PC-9 (cell line): ENCODE measurements at places on chromosomes 11 and 22. TPM values are rescaled to one million over a fixed set of nuclear protein-coding genes. Genes with fewer than 3 reads are reported as not detected.

GRCh38 chr22:26585104-26585790 is 4.7 kb downstream of the TPST2 start:
- no peaks in the 10 kb centered on the region for H3K4me1 ChIP-seq
- H3K36me3 ChIP-seq, result no peaks in the 10 kb centered on the region
- no peaks in the 10 kb centered on the region for H3K27me3 ChIP-seq
- H3K4me3 ChIP-seq, result no peak overlapping the region

GRCh38 chr11:530960-531831 is 4.2 kb downstream of the HRAS start:
- no peak overlapping the region for H3K27ac ChIP-seq
- H3K4me3 ChIP-seq, result no peak overlapping the region
- DNase-seq, result no peak
- H3K4me1 ChIP-seq, result no peaks in the 10 kb centered on the region
- no peaks in the 10 kb centered on the region for H3K36me3 ChIP-seq

GRCh38 chr11:117876341-117877119 is at the start of gene FXYD6:
Gene FXYD6, minus strand, starts transcription at chr11:117876658. Its CDS starts 33,882 bp downstream, at chr11:117842776.
- no peak for DNase-seq
- H3K4me3 ChIP-seq, result no peak within 1 kb of the TSS
- H3K36me3 ChIP-seq, result no peaks in the 10 kb centered on the region

The SLC35F2 gene
- 24.9 and 35.7 TPM in 2 replicates for total RNA-seq

DNA sequence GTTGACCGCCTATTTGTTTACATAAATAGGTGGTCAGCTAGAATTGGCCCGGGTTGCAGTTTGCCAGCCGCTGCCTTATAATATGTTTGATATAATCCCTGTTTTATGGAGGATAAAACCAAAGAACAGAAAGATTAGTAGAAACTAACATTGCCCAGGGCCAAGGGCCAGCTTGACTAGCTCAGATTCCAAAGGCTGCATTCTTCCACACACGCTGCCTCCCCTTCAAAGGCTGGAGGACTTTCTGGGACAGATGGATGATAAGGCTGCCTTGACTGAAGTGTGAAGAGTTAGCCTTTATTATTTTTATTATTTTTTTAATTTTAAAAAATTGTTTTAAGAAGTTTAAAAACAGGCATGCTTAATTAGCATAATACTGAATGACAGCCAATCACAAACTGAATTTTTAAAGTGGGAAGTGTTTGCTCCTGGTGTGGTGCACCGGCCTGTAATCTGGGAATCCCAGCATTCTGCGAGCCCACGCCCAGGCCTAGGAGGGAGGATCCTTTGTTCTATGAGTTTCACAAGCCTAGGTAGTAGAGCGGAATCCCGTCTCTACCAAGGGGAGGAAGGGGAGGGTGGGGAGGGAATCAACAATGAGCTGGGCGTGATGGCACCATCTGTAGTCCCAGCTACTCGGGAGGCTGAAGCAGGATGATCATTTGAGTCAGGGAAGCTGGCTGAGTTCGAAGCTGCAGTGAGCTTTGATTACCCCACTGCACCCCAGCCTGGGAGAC is 114.9 kb downstream of the NAV2 start:
- no peaks in the 10 kb centered on the region for H3K27me3 ChIP-seq
- H3K4me1 ChIP-seq, result peaks cover 16% of the 10 kb centered on the region
- H3K4me3 ChIP-seq, result no peak overlapping the region
- DNase-seq, result no peak

The CNGA4 gene
- total RNA-seq, result 0.20 TPM in 1 of 2 replicates, not detected in the other

DNA sequence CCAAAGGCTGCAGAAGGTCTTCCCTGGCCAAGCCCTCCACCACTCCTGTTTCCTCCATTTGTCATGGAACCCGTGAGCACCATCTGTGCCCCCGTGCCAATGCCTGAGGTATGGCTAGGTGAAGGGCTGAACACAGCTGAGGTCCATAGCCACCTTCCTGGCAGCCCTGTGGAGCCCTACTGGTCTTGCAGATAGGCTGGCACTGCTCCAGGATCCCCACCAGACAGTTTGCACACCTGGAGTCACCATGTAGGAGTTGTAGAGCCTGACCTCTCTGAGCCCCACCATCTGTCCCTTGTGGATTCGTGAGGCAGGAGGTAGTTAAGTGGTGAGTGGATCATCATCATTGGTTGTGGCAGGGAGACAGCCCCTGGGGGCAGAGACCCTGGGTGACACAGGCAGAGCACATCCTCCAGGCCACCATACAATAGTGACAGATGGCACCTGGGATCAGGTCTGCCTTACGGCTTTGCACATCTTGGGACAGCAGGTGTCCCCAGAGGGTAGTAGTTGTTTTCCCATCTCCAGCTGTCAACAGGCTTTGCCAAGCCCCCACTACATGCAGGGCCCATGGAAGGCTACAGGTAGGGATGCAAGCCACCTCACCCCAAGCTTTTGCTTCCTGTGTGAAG is 52.5 kb upstream of the SUSD2 start:
- no peaks in the 10 kb centered on the region for H3K36me3 ChIP-seq
- H3K4me3 ChIP-seq, result no peak overlapping the region
- DNase-seq, result no peak
- no peak overlapping the region for H3K27ac ChIP-seq
- no peaks in the 10 kb centered on the region for H3K4me1 ChIP-seq

The INPPL1 gene
- total RNA-seq, result 195 and 199 TPM in 2 replicates

DNA sequence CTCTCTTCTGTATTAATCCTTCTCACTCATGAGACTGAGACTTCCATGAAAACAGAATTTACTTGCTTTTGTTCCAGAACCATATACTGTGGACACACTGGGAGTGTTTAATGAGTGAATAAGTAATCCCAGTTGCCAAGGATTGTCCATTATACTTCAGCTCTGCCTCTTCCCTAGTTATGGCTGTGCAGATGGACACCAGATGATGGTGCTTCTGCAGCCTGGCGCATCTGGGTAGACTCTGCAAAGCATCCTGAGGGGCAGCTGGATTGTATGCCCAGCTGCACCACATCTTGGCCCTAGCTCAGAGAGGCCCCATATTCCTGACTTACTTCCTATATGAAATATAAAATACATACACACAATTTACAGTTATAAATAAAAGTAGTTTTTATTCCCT is 43.5 kb downstream of the DBX1 start:
- DNase-seq, result no peak
- H3K4me3 ChIP-seq, result no peak overlapping the region
- H3K27me3 ChIP-seq, result no peaks in the 10 kb centered on the region
- no peak overlapping the region for H3K27ac ChIP-seq
